ENCODE measurements at places on chromosomes 5 and 9.
A peak's percentile ranks its signal among the peaks of the same experiment; 100 is the strongest.

DNA sequence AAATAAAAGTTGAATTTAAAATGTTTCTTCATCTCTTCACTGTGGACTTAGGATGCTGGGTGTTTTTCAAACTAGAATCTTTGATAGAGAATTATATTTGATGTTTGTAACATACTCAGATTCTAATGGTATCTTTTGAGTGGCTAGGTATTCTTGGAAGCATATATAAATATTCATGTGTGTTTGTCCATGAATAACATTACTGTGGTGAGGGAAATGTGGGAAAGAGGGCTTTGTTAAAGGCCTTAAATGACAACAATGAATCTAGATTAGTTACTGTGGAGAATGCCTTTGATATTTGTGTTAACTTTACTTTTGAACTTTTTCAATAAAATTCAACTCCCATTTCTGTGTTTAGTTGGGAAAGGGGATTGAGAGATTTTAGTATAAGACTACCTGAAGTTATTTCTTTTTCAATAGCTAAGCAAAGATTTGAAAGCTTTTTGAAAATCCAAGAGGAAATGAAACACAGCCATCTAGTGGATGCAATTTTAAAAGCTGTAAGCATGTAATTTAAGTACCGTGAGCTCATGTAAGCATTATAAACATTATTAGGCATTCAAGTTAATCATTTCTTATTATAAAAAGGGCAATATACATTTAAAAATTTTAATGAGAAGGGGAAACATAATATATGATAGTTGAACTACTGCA, 69.6 kb downstream of the CCDC171 start:
- no peak for DNase-seq

DNA sequence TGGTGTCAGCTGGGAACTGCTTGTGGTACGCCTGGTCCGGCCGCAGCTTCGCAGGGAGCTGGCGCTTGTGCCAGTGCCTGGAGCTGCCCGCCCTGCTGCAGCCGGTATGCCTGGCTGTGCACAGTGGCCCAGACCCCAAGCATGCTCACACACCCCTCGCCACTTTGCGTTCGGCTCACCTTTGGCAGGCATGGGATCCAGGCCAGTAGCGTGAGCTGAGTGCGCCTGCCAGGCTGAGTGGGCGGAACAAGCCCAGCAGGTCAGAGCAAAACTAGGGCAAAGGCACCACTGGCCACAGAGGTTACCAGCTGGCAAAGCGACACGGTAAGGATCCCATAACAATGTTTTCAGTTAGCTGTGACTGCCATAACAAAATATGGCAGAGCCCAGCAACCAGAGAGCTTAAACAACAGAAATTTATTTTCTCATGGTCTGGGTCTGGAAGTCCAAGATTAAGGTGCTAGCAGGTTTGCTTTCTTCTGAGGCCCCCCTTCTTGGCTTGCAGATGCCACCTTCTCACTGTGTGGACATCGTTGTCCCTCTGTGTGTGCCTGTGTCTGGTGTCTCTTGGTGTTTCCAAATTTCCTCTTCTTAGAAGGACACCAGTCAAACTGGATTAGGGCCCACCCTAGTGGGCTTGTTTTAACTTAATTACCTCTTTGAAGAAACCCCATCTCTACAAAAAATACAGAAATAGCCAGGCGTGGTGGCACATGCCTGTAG, 61.6 kb downstream of the PSAT1 start:
- DNase-seq, result no peak

DNA sequence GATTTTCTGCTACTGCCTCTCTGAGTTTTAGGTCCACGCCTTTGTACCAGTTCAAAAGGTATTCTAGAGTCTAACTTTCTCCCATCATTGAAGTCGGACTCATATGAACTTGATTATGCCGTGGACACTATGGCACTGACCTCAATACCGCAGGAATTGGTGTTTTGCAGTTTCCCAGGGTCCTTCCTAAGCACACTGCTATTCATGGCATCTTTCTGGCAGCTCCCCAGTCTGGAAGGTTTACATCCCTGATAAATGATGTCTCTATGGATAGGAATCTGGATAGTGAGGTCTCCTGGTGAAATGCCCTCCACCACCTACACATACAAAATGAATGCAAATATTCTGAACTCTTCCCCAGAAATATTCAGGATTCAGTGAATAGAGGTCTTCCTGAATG, 422.2 kb downstream of the CTNND2 start:
- DNase-seq, result no peak

DNA sequence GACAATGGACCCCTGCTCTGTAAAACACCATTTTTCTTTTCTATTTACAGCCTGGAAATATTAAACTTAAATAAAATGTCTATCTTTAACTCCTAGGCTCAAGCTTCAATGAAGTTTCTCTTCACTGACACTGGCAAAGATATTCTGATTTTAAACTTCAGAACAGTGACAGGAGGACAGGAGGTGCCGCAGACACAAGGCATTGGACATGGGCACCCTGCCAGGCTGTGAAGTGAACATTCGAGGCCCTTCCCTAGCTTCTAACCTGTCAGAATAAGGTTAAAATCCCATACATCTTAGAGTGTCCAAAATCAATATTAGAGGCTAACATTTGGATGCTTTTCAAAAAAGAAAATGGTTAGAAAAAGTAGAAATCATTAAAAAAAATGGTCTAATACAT, 9.2 kb downstream of the SEMA5A start:
- no peak for DNase-seq

DNA sequence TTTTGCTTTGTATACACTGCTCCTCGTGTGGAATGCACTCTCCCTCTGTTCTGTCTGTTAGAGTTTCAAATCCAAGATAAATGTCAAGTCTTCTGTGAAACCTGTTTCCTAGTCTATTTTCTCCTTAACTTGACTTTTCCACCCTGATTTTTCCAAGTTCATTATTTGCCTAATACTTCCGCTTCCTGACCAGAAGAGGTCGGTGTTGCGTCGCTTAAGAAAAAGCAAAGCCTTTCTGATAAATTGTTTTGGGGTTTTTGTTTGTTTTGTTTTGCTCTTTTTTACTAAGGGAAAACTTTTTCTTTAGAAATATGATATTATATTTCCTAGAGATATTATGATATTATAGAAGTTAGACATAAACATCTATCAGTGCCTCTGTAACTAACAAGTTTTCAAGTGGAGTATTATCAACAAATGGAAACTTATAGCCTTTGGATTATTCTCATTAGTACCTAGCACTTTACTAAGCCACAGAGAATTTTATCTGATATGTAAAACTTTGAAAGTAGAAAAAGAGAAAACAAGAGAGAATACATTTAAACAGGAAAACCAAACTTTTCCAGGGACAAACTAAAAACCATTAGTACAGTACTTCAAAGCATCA, 55.8 kb downstream of the PHAX start:
- DNase-seq, result no peak

GRCh38 chr5:163498886-163499285, 6.5 kb upstream of the MAT2B start:
- no peak for DNase-seq

GRCh38 chr9:15982182-15982581, 429.3 kb downstream of the CCDC171 start:
- DNase-seq, result no peak

DNA sequence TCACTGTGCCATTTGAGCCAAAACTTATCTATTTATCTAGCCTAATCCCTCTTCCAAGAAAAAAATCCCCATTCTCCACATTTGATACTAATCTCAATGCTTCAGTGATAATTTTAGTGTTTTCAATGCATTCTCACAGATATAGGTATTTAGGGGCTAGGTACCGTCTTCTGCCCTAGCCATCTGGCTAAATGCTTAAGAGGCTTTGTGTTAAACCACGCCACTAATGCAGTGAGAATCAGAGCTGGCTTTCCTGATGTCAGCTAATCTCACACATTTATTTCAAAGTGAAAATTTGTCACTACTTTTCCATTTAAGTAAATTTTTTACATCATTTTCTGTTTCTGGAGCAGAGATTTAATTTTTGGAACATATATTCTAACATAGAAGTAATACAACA, 479.7 kb downstream of the MAN2A1 start:
- peak; percentile 59 for DNase-seq

DNA sequence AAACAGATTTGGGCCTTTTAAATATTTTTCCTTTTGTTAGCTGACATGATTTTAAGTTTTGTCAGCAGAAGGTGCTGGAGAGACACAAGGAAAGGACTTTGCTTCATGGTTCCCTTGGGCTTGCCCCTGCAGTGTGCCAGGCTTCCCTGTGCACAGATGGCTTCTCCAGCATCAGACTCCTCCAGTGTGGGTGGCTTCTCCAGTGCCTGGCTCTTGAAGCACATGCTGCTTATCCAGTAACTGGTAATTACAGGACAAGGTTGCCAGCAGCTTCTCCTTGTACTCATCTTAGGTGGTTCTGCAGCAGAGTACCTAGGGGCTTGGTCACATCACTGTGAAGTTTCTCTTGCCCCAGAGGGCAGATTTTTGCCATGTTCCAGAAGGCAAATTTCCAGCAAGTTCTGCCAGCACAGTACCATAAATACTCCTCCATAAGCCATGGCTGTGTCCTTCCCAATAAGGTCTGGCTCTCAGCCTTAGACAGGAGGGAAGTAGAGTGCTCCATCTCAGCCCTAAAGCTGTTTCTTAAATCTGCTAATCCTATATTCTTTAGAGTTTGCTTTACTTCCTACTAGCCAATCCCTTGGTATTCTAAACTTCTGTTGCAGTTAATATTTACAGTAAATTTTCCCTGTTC, 62.4 kb downstream of the PJA2 start:
- peak; percentile 14 for DNase-seq

DNA sequence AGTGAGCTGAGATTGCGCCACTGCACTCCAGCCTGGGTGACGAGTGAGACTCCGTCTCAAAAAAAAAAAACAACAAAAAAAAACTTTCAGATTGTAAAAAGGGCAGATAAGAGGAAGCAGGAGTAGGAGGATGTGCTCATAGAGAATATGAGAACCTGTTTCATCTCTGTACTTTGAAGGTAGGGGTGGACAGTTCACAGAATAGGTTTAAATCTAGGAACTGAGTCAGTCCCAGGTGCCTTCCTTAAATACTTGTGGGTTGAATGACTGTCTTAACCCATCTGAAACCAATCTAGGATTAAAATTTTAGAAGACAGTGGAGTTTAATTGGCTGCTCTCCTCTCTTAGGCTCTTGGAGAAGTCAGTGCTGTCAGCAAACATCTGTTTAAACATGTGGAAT, 12.4 kb downstream of the POLK start:
- no peak for DNase-seq

DNA sequence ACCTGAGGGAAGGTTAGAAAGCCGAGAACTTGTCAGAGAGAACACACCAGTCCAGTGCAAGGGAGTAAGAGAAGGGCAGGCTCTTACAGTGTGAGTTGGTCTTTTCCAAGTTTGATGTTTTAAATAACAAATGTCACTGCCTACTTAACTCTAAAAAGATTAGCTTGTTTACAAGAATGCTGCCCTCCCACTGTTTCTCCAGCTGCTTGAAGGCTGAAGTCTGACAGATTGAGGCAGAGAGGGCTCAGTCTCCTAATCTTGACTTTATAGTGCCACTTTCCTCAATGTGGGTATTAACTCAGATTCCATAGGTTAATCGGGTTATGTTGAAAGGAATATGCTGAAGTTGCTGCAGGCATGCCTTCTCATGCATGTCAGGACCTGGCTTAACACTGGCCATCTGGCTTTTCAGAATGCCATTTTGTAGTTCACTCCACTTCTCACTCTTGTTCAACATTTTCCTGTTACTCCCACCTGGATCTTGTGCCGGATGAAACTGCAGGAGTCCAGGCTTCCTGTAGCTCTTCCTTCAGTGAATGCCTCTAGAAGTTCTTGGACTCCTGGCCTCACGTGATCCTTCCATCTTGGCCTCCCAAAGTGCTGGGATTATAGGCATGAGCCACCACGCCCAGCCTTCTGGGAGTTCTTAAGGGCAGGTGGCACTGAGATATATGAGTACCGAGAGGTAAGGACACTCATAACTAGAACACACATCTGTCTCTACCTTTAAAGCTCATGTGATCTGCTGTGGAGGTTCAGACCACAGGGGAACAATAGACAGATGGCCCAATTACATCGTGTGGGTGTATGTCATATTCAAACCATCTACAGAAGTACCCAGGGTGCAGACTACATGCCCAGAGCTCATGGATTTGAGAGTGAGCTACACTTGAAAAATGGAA, 249.7 kb downstream of the ARHGAP26 start:
- DNase-seq, result peak; percentile 83

DNA sequence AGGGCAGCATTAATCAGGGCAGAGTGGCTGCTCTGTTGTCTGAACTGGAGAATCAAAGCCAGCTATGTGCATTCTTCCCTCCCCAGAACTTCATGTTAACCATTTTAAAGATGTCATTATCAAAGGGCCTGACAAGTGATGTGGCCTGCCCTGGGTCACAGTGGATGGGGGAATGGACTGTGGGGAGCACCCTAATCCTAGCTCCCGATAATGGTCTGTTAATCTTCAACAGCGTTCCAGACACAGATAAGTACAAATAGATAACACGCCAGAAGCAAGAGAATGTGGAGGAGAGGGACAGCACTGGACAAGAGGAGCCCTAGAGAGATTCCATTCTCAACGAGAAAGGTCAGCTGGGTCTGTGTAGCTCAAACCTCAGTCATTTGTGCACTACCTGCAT, 77.5 kb downstream of the DPYSL3 start:
- DNase-seq, result no peak

GRCh38 chr5:82115858-82116257, 144.0 kb downstream of the ATG10 start:
- DNase-seq, result no peak

Measured in WERI-Rb-1 (cell line).